ENCODE measurements at places on chromosomes 3 and 15.
A peak's percentile ranks its signal among the peaks of the same experiment; 100 is the strongest.

GRCh38 chr15:51752888-51753287 is 1.5 kb downstream of the TMOD2 start:
- DNase-seq, result no peak

DNA sequence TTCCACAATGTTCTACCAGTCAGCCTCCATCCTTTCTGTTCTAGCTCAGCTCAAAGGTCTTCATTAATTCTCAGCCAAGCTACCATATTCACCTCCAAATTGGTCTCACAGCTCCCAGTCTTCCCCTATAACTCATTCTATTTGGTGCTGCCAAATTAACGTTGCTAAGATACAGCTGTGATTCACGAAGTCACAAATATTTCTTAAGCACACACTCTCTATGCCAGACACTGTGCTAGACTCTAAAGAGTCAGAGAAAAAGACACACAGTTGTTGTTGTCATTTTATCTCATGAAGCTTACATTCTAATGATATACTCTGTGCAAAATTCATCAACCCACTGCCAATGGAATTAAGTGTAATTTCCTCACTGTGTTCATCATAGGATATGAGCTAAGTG is 102.8 kb downstream of the FRMD5 start:
- no peak for DNase-seq

GRCh38 chr15:41621200-41622193 is 38.7 kb upstream of the MGA start:
- no peak for DNase-seq

DNA sequence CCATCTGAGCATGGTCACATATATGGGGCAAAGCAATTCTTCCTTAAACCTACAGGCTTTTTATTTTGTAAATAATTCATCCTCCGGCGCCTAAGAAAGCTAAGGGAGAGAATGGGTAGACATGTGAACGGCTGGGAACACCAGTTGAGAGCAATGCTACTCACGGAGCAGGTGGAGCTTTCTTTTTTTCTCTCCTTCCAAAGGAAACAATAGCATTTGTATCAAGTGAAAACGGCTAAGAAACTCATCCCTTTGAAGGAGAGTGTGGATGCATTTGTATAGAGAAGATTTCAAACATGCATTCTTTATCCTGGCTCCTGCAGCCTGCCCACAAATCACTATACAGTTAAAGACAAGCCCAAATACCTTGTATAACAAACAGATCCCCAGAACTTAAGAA is 637.8 kb downstream of the MAGI1 start:
- no peak for DNase-seq

GRCh38 chr3:197599089-197599765 is 43.5 kb upstream of the BDH1 start:
- peak; percentile 68 for DNase-seq

DNA sequence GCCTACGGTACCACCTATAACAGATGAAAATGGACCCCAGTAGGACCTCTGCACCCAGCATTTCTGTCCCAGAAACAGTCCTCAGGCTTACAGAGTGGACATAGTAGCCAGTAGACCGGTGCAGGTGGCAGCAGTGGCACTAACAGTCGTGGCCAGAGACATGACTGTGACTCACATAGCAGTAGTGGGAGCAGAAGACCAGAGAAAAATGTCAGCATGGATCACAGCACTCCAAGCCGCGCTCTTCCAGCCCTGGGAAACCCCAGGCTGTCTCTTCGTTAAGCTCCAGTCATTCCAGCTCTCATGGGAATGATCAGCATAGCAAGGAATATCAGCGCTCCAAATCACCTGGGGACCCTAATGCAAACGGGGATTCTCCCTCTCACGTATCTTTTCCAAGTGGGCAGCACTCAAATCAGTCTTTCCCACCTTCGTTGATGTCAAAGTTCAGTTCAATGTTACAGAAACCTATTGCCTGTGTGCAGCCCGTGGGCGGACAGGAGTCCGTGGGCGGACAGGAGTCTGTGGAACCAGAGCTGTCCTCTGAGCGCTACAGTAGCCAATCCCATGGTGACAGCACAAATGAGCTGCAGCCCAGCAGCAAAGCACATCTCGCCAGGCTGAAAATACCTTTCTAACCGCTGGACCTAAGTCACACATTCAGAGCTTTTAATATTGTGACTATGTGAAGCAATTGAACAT is 10.5 kb downstream of the BFSP2 start:
- DNase-seq, result no peak

DNA sequence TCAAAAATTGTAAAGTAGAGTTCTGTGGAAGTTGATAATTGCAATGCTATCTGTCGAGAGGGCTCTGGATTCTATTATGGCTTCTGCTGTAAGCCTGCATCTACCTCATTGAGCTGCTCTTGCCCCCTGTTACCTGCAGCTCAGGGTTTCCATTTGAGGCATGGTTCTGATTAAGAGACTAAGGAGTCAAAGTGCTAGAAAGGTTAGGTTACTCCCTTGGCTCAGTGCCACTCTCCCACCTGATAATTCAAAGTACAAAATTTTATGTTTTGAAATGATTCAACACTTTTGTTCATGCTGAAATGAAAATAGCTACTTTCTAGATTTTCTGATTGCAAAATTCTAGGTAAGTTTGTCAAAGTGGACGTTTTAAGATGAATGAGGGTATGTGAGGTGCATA is 220.5 kb upstream of the SATB1 start:
- DNase-seq, result no peak

- DNase-seq, result no peak
Observed at GRCh38 chr3:33537133-33537532, 96.9 kb upstream of the UBP1 start.

DNA sequence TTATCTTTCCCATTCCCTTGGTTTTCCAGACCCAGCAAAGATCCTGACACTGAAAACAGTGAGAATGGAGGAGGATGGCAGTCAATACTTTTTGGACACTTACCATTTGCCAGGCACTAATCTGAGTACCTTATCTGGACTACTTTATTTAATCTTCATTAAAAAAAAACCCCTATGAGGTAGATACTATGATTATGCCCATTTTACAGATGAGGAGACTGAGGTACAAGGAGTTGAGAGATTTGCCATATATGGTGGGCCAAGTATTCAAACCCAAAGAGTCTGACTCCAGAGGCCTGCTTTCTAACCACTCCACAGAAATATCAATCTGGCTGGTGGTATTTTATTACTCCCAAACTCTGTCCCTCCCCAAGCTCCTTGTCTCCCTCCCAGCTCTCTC is 19.6 kb downstream of the HCN4 start:
- DNase-seq, result no peak

- DNase-seq, result no peak
Observed at GRCh38 chr3:136645915-136646314, 106.3 kb downstream of the STAG1 start.

GRCh38 chr3:176839466-176839865 is 357.8 kb downstream of the TBL1XR1 start:
- no peak for DNase-seq

DNA sequence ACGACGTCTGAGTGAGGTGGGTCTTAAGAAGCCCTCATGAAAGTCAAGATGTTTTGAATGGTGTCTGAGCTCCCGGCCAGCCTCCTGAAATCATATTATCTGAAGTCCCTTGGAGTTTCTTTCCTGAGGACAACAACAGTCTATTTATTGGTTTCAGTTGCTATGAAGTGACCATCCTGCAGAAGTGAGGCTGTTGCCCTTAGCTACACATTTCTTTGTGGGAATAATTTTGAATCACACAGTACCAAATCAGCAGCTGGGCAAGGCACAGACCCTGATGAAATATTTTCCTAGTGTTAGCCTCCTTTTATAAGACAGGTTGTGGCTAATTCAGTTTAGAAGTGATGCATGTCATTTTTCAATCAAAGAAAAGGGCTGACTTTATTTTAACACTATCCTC is 220.7 kb upstream of the AZI2 start:
- DNase-seq, result no peak

DNA sequence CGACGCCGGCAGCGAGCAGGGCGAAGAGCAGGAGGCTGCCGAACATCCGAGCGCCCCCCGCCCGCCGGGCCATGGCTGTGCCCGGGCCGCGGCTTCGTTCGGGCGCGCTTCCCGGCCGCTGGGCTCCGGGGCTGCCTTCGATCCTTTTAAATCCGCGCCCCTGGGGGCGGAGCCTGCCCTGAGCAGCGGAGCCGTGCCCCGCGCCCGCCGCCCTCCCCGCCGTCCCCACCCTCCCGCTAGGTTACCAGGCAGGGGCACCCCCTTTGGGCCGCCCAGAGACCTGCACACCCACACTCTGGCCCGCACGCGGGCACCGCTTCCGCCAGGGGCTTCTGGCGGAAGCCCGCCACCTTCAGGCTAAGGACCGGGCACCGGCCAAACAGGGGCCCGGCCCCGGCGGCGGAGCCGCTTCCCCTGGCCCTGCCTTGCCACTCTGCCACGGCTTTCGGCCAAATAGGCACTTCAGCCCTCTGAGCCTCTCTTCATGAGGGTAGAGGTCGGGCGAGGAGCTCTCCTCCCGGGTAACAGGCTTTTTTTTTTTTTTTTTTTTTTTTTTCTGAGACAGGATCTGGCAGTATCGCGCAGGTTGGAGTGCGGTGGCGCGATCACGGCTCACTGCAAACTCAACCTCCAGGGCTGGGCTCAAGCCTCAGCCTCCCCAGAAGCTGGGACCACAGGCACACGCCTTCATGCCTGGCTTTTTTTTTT is at the start of gene NMB:
NMB (minus strand) TSS at position 120 of the 708 bp plus-strand sequence; CDS start at position 73, 47 bp downstream.
- DNase-seq, result no peak

DNA sequence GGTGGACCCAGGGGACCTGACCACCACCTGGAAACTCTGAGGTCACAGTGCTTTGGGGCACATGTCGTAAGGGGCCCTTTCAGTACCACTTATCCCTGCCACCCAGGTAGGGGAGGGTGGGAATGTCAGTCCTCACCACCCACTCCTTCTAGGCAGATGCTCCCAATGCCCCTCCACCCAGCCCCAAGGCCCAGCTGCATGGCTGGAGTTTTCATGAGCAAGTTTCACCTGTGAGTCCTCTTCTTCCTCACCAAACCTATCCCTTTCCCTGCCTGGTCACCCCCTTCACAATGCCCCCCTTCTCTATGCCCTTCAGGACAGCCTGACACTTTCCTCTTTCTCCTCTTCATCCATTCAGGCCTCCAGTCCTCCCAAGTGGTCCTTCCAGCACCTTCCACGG is 9.8 kb downstream of the FAM174B start:
- DNase-seq, result no peak

DNA sequence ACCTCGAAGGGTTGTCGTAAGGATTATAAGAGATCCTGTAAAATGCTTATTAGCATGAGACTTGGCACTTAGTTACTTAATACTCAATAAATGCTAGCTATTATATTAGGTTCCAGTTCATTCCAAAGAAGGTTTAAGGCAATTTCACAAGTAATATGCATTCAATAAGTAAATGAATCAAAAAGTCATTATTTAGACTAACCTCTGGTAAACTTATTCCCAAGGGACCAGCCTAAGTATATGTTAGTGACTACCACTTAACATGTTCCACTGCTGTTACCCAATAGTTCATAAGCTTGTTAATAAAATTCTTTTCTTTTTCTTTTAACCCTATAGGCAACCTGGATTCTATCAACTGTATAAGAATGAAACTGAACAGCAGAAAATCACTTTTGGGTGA is 5.1 kb downstream of the PDCD10 start:
- no peak for DNase-seq

DNA sequence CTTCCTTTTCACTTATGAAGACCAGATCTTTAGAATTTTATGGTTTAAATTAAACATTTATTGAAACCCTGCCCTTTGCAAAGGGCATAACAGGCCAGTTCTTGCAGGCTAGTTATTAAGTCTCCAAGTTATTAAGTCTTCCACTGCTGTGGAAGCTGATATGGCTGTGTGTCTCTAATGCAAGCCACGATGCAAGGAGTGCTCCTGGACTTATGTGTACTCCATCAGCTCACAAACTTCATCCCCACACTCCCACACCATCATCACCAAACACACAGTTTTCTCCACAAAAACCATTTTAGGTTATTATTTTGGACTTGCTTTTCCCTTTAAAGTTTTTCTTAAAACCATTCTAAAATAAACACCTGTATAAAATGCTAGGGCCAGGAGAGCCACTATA is 62.4 kb downstream of the ZIC4 start:
- DNase-seq, result no peak

GRCh38 chr3:74200952-74201351 is 413.5 kb downstream of the CNTN3 start:
- DNase-seq, result no peak

DNA sequence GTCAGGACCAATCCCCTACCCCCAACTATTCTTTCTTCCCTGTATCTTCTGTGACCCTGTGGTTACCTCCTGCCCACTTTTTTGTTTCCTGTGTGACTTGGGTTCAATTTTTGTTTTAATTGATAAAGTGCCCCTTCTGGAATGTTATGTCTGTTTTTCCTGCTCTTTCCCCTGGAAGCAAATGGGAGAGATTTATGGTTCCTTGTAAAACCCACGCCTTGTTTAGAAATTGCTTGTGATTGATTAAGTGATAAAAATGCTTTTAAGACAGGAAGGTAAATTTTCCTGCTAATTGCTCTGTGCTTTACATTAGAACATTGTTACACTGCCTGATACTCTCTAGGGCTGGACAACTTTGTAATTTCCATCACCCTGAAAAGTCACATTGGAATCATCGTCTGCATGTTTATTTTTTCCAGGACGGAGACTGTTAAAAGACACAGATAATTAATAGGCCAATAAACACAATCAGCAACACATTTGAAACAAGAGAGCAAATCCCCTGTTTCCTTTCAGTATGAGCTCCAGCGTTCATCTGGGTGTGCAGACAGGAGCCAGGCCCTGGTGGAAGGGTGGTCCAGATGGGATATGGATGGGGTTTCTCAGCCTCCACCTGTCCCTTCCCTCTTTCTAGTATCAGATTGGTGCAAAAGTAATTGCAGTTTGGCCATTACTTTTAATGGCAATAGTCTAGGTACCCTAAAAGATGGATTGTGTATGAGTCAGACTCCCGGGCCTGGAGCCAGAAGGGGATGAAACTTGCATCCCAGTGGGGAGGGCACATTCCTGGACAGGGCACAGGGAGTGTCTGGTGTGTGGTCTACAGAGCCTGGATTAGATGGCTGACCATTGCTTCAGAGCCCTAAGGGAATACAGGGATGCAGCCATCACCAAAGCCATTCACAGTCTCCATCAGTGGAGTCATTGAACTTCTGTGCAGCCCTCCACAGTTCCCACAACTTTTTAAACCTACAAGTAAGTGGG is 58.1 kb upstream of the AGBL1 start:
- DNase-seq, result no peak

GRCh38 chr15:26235864-26236263 is 372.7 kb upstream of the ATP10A start:
- no peak for DNase-seq
